CD4-positive, alpha-beta T cell treated with Interferon alpha-2 for 1 hour (primary cell): ENCODE measurements at places on chromosomes 13 and 19.

- DNase-seq, result no peak
These were observed 69.6 kb downstream of the STK24 start for GRCh38 chr13:98507282-98507797.

- no peak for DNase-seq
These were observed 200 bp downstream of the MLLT1 start for GRCh38 chr19:6279620-6279930.

- DNase-seq, result no peak
These were observed 33.1 kb upstream of the LMO7 start for GRCh38 chr13:75603038-75603437.

GRCh38 chr13:45828256-45828968 is 23.1 kb downstream of the SIAH3 start:
- DNase-seq, result no peak

DNA sequence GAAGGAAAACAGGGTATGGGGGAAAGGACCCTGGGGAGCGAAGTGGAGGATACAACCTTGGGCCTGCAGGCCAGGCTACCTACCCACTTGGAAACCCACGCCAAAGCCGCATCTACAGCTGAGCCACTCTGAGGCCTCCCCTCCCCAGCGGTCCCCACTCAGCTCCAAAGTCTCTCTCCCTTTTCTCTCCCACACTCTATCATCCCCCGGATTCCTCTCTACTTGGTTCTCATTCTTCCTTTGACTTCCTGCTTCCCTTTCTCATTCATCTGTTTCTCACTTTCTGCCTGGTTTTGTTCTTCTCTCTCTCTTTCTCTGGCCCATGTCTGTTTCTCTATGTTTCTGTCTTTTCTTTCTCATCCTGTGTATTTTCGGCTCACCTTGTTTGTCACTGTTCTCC is 2.7 kb downstream of the KLK3 start:
- no peak for DNase-seq

GRCh38 chr13:41034881-41035280 is 15.8 kb upstream of the ELF1 start:
- no peak for DNase-seq

DNA sequence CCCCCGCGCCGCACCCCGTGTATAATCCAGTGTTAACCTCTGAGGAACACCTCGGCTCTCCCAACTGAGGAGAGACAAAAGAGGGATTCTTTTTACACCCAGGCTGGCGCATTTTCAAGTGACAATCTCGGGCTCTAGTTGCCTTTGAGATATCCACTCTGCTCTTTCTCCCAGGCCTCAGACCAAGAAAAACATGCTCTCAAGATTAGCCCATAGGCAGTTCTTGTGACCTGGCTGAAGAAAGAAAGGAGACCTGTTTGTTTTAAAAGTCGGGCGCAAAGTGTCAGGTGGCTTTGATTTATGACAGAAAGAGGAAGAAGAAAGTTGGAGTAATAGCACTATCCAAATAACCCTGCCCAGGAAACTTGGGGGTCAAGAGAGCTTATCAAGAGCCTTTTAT is 27.3 kb downstream of the SHISA2 start:
- DNase-seq, result no peak

- DNase-seq, result no peak
These were observed 150.9 kb downstream of the RGCC start for GRCh38 chr13:41608111-41608838.

DNA sequence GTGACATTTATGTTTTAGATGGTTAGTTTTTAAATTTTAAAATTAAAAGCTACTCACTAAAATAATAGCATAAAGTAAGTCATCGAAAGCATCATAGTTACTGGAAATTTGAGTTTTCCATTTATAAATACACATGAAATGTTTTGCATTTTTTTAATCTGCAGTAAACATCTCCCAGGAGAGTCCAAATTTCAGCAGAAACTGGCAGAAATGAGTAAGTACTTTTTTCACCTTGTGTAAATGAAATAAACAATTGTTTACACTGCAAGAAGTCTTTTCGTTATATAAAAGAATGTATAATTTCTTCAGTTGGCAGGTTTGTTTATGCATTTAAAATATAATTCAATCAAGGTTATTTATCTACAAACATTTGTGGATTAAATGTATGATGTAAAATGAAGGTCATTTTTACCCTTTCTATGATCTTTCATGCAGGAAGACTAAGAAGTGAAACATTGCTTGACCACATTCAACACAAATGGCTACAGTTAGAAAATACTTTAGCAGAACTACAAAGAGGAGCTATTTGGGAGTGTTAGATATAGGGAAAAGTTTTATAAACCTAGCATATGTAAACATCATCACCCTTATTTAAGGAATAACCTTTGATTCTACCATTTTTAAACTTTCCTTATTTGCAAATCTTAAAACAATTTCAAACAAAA is 55.6 kb downstream of the RCBTB2 start:
- DNase-seq, result no peak

DNA sequence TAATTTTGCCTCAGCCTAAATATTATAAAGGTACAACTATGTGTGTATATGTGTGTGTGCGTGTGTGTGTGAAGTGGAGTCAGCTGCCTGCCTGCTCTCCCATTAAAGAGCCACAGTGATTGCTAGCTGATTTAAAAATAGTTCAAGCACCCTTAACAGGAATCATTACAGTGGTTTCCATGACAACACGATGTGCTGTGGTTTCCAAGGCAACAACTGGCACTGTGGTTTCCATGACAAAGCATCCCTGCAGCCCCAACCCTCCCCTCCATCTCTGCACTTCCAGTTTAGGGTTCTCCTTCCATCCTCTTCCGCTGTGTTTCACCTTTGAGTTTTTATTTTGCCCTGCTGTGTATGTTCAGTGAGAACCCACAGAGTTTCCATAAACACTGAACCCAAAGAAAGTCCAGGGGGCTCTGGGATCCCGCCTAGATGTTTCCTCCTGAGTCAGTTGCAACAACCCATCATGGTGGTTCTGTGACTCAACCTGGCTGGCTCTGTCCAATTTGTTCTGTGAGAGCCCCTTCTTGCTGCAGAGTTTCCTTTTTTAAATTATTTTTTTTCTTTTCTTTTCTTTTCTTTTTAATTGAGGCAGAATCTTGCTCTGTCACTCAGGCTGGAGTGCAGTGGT is 7.1 kb upstream of the PNMA8A start:
- peak; percentile 25 for DNase-seq

DNA sequence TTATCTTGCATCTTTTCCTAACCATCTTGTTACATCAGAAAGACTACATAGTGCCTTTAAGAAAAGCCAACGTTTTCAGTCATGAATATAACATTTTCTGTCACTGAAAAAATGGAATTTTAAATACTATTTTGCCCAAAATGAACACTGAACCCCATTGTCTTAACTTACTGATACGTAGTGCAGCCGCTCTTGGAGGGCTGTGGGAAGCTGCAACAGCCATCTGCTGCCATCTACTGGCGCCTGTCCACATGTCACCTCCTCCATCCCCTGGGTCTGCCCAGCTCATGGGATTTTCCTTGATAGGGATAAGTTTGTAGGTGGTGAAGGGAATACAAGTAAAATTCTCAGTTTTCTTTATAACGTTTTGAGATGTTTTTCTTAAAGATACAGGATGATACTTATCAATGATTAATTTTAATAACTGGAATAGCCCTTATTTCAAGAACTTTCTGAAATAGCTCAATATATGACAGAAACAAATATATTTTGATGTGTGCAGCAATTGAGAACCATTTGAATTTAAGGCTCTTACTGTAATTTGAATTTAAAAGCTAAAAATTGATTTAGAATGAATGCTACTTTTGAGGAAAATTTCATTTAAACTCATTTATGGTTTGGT is 73.7 kb downstream of the GGACT start:
- peak; percentile 67 for DNase-seq

DNA sequence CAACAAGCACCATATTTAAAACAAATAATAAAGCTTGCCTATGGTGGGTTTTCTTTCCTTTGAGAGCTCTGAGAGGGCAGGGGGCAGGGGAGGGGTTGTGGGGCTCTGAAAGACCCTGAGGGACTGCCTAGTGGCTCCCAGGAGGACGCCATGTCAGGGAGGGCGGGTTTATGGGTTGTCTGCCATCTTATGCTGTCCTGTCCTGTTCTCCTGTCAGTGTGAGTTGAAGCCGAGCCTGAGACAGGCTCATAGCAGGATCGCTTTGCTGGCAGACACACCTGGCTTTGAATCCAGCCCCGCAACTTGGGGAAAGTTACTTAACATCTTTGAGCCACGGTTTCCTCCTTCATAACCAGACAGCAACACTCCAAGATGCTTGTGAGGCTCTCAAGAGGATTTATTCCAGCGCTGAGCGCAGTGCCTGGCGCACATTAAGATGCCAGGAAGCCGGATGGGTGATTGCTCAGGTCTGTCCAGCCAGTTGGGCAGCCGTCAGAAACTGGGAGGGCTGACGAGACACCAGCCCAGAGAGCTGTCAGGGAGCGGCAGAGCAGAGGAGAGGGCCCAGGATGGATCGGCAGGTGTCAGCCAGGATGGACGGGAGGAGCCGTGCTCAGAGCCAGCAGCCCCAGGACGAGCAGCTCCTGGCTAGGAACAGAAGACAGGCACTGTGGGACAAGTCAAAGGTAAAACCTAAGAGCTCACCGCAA is 36.8 kb upstream of the C1QTNF9 start:
- DNase-seq, result peak; percentile 44

DNA sequence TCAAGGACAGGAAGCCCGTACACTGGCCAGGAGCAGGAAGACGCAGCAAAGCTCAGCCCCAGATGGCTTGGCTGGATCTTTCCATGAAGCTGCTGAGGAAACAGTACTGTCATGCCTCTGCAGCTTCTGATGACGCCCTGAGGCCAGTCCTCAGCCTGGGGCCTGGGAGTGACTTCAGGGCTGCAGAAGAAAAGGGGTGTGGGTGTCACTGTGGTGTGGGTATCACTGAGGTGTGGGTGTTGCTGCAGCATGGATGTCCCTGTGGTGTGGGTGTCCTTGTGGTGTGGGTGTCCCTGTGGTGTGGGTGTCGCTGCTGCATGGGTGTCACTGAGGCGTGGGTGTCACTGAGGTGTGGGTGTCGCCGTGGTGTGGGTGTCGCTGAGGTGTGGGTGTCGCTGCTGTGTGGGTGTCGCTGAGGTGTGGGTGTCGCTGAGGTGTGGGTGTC is 12.0 kb upstream of the GAS6 start:
- peak; percentile 35 for DNase-seq
